ENCODE measurements at places on chromosomes 16 and 17.

GRCh38 chr16:20851601-20852000 lies 45.3 kb downstream of the REXO5 start:
- DNase-seq = no peak

- no peak for DNase-seq
Measured at GRCh38 chr16:87611456-87611855, 9.1 kb downstream of the JPH3 start.

DNA sequence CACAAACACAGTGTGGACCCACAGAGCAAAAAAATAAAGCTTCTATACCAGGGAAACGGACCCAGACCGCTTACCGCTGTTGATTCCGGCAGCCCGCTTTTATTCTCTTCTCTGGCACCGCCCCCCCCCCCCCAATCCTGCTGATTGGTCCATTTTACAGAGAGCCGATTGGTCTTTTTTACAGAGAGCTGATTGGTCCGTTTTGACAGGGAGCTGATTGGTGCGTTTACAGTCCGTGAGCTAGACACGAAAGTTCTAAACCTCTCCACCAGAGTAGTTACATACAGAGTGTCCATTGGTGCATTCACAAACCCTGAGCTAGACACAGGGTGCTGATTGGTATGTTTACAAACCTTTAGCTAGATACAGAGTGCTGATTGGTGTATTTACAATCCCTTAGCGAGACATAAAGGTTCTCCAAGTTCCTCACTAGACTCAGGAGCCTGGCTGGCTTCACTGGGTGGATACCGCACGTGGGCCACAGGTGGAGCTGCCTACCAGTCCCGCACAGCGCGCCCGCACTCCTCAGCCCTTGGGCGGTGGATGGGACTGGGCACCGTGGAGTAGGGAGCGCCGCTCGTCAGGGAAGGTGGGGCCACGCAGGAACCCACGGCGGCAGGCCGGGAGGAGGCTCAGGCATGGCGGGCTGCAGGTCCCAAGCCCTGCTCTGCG lies 92.4 kb downstream of the HAPSTR1 start:
- no peak for DNase-seq

- peak; percentile 79 for DNase-seq
Measured at GRCh38 chr17:42347198-42347597, 41.0 kb downstream of the STAT3 start.

DNA sequence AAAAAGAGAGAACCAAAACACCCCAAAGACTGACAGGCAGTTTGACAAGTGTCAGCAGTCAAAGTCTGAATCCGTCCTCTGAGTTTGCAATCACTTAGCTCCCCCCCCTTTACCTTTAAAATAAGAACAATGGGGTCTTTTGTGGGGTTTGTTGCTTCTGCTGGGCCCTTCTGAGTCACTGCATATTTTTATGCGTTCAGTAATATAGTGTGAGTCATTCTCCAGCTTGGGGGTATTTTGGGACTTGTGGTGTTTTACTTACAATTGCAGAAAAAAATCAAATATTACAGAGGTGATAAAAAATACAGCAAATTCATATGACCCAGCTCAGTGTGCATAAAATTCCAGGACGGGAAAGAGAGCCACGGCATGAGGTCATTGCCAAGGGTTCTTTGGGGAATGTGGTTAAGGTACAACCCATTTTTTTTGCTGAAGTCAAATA lies 120.1 kb downstream of the CYLD start:
- no peak for DNase-seq

GRCh38 chr16:49463529-49463928 lies 89.9 kb downstream of the C16orf78 start:
- DNase-seq = no peak

DNA sequence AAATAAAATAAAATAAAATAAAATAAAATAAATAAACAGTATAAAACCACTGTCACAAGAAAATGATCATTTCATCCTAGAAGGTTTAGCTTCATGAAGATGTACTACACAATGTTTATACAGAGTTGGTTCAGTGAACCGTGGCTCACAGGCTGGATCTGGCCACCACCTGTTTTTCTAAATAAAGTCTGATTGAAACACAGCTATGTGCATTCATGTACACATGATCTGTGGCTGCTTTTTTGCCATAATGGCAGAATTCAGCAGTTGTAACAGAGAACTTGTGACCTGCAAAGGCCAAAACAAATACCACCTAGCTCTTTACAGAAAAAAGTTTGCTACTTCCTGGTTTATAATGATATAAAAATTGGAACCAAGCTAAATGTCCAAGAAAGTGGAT lies 12.6 kb upstream of the RPRML start:
- DNase-seq = no peak

DNA sequence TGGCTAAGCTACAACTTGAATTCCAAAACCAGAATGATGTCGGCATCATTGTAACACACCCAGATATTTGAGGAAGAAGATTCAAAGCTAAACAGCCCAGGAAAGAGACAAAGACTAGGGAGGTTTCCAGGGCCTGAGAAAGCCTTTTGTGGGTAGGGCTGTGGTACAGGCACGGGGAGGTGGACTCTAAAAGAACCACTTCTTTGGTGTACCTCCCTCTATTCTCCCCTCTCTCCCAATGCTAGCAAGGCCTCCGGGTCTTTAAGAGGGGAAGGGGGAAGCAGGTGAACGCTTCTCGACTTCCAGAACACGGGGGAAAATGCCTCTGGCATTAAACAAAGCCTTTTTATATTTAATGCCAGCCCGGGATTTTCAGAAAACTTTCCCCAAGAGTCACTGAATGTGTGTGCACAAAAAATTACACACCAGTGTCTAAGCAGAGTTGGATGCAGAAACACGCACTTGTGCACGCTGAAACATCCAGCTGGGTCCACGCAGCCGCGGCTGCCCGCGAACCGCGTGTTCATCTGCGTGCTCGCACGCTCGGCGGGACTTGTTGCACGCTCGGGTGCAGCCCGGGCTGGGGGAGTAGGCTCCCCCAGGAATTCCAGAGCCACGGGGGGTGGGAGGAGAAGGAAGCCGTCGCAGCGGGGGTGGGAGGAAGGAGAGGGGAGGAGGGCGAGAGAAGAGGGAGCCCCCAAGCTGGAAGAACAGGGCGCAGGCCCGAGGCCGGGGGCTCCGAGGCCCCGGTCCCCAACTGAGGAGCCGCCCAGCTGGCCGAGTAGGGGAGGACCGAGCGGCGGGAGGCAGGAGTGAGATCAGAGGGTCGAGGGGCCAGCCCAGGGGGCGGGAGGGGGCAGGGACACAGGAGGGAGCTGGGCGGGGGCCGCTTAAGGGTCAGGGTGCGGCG lies 20.1 kb upstream of the ZNF423 start:
- DNase-seq = no peak

- DNase-seq = no peak
Measured at GRCh38 chr16:24974859-24975258, 40.3 kb downstream of the ARHGAP17 start.

DNA sequence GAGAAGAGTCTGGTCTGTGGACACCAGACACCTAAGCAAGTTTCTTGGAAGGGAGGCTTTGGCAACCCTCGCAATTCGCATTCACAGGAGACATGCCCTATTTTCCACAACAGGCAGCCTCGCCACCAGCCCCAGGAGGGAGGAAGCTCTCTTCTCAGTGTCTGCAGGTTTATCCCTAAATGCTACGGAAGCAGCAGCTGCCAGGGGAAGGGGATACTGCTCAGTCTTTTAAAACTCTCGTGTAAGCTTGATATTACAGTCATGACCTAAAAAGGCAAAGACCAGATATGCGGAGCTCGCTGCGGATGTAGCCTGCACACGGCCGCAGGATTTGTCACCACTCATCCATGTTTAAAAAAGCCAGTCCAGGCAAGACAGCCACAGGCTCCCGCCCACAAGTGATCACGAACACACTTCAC lies 159.2 kb upstream of the RPH3AL start:
- no peak for DNase-seq

GRCh38 chr16:79821911-79822310 lies 221.4 kb upstream of the MAF start:
- no peak for DNase-seq

- no peak for DNase-seq
Measured at GRCh38 chr17:56985371-56986162, 7.6 kb downstream of the SCPEP1 start.

DNA sequence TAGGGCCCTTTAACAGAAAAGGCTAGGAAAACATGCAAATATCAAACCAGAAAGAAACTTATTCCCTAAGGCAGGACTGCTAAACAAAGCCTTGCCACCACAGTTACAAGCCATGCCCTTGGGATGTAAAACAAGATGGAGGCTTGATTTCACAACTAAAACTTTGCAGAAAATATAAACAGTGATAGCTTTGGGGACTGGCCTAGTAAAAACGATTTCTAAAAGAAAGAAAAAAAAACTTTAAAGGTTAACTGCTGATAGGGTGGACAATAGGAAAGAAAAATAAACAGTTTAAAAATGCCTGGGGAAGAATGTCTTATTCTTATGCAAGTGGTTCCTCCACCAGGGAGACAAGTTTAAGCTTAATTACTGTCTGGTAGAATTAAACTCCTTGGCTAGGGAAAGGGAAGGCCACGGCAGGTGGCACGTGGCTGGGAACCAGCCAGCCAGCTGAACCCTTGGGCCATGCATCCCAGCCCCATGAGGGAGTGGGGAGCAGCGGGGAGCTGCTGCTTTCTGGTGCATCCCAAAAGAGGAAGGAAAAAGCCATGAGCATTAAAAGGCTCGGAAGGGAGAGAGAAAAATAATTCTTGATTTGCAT lies 10.7 kb upstream of the TMC5 start:
- DNase-seq = no peak

- DNase-seq = no peak
Measured at GRCh38 chr17:7380855-7381683, at the start of gene TNK1. TSS of gene TNK1 (plus strand) at chr17:7381089. CDS start at chr17:7382927, 1,838 bp downstream.

Measured in dermis microvascular lymphatic vessel endothelial cell (primary cell).